ENCODE measurements at places on chromosomes 2 and 18.

GRCh38 chr2:240305369-240305962, 130.0 kb upstream of the GPC1 start:
- no peak overlapping the region for H3K4me3 ChIP-seq
- H3K4me1 ChIP-seq, result no peaks in the 10 kb centered on the region
- no peak overlapping the region for H3K27ac ChIP-seq
- no peaks in the 10 kb centered on the region for H3K27me3 ChIP-seq
- H3K36me3 ChIP-seq, result no peaks in the 10 kb centered on the region
- DNase-seq, result no peak

DNA sequence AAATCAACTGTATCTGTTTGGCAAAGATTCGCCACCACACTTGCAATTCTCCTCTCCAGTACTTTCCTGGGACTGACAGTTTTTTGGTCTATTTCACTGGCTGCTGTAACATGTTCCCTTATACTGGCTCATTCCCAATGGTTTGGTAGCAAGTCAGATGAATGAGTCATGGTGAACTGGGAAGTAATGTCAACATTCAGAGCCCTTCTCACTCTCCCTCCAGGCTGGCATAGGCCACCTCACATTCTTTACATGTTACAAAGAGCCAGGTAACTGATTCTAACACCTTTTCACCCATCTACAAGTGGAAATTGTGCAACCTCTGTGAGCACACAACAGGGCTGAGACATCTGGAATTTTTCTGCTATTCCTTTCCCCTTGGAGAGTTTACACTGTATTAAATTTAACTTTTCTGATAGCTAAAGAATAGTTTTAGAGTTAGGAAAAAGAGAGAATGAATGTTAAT, 111.3 kb upstream of the TLK1 start:
- no peak overlapping the region for H3K4me3 ChIP-seq
- H3K27me3 ChIP-seq, result no peaks in the 10 kb centered on the region
- DNase-seq, result peak; percentile 36

- H3K27me3 ChIP-seq, result no peaks in the 10 kb centered on the region
- no peak overlapping the region for H3K27ac ChIP-seq
- H3K4me3 ChIP-seq, result no peak overlapping the region
- peaks cover 9% of the 10 kb centered on the region for H3K4me1 ChIP-seq
These were observed 117.6 kb upstream of the STK17B start for GRCh38 chr2:196289000-196289399.

- no peaks in the 10 kb centered on the region for H3K4me1 ChIP-seq
- no peak overlapping the region for H3K27ac ChIP-seq
- H3K4me3 ChIP-seq, result no peak overlapping the region
- no peak for DNase-seq
These were observed 219.8 kb downstream of the DYSF start for GRCh38 chr2:71672826-71673795.

Measured in left lung (tissue), 14 donors.